Kidney epithelial cell (primary cell): ENCODE measurements at places on chromosomes 11 and 22.

DNA sequence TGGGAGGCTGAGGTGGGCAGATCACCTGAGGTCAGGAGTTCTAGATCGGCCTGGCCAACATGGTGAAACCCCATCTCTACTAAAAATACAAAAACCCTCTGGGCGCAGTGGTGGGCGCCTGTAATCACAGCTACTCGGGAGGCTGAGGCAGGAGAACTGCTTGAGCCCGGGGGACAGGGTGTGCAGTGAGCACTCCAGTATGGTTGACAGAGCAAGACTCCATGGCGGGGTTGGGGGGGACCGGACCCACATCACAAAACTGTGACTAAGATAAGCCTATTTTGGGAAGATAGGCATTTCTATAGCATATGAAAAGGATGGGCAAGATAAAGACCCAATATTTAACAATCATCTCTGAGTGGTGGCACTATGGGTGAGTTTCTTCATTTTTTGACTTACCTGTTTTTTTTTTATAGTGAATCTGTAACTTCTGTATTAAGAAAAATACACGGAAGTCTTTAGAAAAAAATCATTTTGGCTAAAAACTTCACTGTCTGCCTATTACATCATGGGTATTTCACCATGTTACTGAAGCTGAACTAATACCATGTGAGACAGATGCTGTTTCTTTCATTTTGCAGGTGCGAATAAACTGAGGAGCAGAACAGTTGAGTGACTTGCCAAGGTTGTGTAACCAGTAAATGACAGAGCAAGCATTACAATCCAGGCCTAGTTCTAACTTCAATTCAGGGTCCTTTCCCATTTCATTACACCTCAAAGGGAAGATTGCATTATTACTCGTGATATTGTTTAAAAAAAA lies 2.5 kb downstream of the CELF1 start:
- no peak for DNase-seq

GRCh38 chr22:24072361-24072760 lies 61.3 kb downstream of the CABIN1 start:
- no peak for DNase-seq

DNA sequence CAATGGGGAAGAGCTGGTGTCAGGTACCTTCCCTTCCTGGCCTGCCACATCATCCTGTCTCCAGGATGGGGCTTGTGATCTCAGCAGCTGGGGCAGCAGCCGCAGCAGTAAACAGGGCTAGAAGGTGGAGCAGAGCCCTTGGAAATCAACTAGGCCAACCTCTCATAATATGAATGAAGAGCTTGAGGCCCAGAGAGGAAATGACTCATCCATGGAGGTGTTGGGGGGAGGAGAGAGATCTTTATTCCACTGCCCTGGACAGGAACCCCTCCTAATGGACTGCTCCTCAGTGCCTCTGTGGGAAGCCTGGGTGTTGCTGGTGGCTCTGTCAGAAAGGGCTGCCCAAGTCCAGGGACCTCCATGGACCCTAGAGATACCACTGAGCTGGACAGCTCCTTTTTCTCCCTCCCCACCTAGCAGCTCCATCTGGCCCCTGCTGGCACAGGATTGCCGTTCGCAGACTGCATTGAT lies 111.8 kb downstream of the OSBP2 start:
- peak; percentile 14 for DNase-seq

GRCh38 chr11:1453611-1454034 lies 33.0 kb downstream of the MOB2 start:
- no peak for DNase-seq

DNA sequence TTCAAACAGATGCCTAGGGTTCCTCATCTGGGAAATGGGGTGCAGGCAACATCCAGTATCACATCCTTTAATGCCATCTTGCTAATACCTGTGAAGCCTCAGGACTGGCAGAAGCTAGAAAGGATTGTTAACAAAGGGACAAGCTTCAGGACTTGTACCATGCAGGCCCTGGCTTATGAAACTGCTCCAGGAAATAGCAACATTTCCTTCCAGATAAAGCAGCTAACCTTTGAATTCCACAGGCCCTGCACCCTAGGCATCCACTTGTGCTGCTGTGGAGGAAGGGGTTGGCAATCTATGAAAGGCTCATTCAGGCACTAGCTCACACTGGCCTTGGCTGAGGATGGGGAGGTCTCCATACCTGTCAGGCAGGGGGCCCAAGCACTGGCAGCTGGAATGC lies 87.2 kb downstream of the BTBD10 start:
- no peak for DNase-seq

DNA sequence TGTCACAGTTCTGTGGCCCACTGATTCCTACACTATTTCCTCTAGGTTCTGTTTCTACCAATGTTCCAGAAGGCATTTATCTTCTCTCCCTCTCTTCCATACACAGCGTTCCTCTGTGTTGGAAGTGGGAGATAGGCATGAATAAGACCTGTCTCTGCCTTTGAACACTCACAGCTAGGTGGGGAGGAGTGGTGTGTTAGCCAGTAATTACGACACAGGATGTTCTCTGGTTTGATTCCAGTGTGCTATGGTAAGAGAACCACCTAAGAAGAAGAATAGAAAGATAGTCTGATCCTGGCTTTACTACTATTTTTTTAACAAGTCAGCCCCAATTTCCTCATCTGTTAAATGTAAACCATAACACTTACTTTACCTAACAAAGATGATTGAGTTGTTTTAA lies 200.2 kb upstream of the MTMR2 start:
- DNase-seq: no peak

DNA sequence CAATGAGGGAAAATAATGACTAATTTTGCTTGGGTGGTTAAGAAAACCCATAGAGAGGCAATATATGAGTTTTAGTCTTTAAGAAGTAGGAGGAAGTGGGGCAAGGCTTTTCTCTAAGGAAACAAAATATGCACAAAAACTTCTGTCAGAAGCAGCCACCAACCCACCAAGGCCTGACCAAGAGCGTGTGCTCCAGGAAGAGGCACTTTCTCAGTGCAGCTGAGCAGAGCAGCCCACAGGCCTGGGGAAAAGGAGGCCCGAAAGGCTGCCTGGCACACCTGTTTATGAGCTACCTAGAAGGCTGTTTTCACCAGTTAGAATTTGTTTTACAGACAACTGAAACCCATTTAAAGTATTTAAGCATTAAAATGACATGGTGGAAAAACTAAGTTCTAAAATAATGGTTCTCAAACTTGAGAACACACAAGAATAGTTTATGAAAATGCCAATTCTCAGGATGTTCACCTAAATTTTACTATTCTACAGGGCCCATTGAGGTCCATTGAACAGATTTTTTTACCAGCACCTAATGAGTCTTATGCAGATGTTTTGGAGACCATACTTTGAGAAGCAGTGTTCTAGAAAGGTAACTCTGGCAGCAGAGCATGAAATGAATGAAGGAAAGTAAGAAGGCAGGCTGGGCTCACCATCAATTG lies 160.5 kb upstream of the DDI1 start:
- DNase-seq: no peak

GRCh38 chr11:112620621-112621394 lies 340.4 kb upstream of the NCAM1 start:
- DNase-seq: peak; percentile 5

DNA sequence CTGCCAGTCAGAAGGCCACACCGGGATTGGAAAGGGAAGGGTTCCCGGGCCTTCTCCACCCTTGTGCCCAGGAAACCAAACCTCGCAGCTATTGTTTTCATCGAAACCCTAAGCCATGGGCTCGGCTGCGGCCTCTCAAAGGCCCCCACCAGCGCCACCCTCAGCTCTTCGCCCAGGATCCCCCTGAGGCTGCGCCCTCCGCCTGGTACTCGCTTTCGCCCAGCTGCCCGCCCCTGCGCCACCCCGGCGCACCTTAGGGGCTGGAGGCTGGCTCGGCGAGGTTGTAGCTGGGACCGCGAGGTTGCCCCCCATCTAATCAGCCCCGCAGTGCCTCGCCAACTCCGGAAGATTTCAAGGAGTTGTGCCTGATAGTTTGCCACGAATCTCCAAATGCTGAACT lies 49.0 kb downstream of the FZD4 start:
- no peak for DNase-seq

DNA sequence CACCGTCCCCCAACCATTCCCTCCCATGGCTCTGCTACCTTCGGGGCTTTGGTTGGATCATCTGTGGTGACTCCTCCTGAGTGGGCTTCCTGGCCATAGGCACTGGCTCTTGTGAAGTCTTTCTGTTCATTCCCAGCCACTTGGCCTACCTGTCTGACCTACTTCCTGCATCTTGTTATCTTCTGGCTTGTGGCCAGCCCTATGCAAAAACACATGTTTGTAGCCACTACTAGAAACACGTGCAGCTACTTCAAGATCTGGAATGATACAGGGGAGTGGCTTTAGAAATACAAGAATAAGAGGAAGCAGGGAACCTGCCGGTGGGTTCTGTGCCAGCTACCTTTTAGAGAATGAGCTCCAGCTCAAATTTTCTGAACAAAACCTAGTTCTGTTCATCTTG lies 20.9 kb downstream of the RCOR2 start:
- DNase-seq: no peak

- DNase-seq: no peak
These were observed 10.0 kb downstream of the OR5B21 start for GRCh38 chr11:58497951-58498350.

GRCh38 chr22:46936378-46936903 lies 174.0 kb downstream of the TBC1D22A start:
- peak; percentile 42 for DNase-seq

DNA sequence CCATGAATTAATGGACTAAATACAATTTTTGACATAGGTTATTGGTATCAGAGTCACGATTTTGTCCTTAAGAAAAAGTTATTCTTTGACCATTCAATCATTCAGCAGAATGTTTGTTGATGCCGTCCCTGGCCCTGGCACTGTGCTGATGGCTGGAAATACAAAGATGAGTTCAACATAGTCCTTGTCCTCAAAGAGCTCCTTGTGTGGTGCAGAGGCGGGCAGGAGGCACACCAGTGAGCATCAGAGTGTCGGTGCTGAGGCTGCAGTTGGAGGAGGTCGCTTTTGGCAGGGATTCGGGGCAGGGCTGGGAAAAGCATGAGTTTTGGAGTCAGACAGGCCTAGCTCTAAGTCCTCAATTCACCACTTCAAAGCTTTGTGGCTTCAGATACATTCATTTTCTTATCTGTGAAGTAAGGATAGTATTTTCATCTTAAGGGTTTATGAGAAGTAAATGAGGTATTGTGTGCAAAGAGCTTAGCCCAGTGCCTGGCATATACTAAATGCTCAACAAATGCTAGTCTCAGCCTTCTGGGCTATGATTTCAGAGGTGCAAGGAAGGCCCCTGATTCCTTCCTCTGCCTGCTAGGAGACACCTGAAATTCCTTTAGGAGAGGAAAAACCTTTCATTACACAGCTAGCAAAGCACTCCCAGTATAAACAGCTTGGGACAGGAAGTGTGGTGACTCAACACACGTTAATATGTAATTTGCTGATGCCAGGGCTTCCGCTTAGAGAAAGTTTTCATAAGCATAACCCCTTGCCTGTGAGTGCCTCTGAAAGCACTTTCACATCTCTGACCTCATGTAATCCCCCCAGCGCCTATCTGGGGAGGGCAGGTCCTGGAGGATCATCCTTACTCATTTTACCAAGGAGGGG lies 113.8 kb downstream of the NECTIN1 start:
- DNase-seq: peak; percentile 94

DNA sequence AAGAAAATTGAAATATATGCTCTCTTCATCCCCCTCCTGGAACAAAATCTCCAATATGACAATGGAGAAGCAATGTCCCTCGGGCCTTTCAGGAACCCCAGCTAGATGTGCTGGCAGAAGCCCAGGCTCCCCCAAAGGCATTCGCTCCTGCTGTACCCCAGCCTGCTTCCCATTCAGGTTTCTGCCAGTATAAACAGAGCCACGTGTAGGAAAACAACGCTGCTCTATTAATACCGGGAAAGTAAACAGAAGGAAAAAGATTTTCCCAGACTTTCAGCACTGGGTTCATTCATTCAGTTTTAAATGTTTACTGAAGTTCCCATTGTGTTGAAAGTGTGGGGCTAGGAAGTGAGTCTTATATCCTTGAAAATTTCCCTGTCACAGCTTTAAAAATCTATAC lies 147.1 kb downstream of the CADM1 start:
- DNase-seq: no peak

- no peak for DNase-seq
These were observed 7.4 kb downstream of the OR10D3 start for GRCh38 chr11:124190298-124191139.

GRCh38 chr11:6586434-6587359 lies 16.7 kb downstream of the RRP8 start:
- DNase-seq: no peak

GRCh38 chr11:113587308-113587739 lies 112.1 kb upstream of the DRD2 start:
- DNase-seq: no peak

- no peak for DNase-seq
These were observed 1.5 kb downstream of the TBC1D10A start for GRCh38 chr22:30325065-30325720.

DNA sequence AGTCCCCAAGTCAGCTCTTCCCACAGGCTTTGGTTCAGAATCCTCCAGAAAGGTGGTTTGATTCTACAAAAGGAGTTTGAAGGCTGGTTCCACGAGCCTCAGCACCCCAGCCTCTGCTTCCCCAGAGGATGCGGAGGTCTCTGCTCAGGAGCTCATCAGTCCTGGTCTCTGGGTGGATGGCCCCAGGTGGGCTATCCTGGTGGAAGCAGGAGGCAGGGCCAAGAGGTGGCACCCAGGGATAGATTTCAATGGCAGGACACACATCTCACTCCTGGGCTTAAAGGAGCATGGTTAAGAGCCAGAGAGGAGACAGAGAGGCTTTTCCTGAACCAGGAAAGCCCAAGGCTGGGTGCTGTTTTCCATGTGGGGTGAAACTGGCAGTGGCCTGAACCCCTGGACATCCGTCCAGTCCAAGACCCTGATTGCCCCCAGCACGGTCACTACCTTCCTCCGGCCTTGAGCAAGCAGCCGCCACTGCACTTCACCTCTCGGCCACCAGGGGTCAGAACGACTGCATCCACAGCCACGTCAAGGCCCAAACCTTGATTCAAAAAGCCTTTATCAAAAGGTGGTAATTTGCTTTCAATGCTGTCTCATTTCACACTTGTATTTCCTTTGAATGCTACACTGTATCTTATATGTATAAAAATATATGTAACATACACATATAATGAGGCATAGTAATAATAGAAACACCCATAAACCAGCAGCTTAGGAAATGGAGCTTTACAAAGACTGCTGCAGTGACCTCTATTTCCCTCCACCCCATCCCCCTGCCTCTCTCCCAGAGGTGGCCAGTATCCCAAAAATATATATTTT lies 19.3 kb upstream of the FXYD2 start:
- DNase-seq: no peak

DNA sequence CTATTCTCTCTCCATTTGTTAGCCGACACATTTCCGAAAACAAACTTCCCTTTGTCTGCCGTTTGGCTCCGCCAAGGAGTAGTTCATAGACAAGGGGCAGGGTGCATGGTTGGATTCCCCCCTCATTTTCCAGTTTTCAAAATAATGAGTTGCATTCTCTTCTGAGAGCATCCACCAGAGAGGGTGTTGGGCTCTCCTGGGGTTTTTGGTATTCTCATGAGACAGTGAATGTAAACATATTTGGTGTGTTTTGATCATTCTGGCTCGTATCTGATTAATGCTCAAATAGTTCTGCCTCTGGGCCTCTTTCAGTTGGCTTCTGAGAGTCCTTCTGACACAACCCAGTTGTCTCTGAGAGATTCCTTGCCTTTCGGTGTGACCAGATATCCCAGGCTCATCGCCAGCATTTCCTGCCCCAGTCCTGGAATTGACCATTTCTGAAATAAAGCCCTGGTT lies 21.7 kb downstream of the GRAMD4 start:
- DNase-seq: no peak
